ENCODE measurements at places on chromosomes 2 and 18.

DNA sequence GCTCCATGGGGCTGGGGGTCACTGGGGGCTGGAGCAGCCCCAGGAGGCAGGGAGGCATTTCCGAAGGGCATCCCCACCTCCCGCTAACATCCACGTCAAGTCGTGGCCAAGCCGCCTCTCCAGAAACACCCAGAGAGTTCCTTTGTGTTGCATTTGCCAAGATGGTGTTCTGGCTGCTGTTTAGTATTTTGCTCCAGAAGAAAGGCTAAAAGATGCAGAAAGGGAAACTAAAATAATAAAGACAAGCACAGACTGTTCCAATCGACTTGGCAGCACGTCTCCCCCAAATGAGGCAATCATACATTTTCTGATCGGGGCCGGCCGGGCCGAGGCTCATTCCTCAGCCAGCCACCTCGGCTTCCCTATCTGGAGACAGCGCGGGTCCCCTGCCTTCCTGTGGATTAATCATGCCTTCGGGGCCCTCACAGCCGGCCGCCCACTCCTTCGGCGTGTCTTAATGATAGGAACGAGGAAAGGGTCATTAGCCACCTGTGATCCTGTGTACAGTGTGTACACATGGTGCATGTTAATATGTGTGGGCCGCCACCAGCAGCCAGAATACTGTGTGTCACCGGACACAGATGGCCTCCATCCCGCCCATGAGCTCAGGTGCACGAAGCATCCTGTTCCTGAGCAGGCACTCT lies 169.2 kb downstream of the KLHL29 start:
- DNase-seq: no peak

- DNase-seq: no peak
These were observed 155.9 kb downstream of the TWIST2 start for GRCh38 chr2:239003624-239004273.

GRCh38 chr2:46812361-46813019 lies 103.1 kb downstream of the MCFD2 start:
- no peak for DNase-seq

GRCh38 chr2:99827296-99827999 lies 314.9 kb downstream of the AFF3 start:
- DNase-seq: no peak

GRCh38 chr2:64737547-64737946 lies 83.8 kb upstream of the SERTAD2 start:
- no peak for DNase-seq

- DNase-seq: no peak
These were observed 39.1 kb downstream of the ACKR3 start for GRCh38 chr2:236608710-236609109.
